ENCODE measurements at places on chromosomes 6 and 20.

GRCh38 chr6:138507977-138508675, 8.8 kb upstream of the NHSL1 start:
- DNase-seq: no peak

DNA sequence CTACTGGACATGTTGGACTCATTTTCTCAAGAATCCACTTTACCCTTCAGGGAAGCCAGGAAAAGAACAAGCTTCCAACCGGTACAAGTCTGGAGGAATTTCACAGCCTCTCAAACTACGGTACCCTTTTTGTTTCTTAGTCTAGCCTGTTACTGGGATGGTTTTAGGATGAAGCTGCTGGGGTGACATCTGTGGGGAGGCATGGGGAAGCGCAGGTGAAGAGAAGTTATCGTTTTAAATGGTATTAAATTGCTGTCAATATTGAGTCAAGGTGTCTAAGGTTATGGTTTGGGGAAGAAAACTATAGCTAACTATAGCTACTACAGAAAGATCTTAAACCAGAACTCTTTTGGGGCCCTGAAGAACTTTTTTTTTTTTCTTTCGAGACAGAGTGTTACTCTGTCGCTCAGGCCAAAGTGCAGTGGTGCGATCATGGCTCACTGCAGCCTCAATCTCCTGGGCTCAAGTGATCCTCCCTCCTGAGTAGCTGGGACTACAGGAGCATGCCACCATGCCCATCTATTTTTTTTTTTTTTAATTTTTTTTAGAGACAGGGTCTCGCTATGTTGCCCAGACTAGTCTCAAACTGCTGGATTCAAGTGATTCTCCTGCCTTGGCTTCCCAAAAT, 128.7 kb downstream of the RIN2 start:
- DNase-seq: no peak

- no peak for DNase-seq
These were observed 122.8 kb downstream of the INSM1 start for GRCh38 chr20:20490673-20491072.

GRCh38 chr6:111683749-111684267, 78.1 kb upstream of the TRAF3IP2 start:
- DNase-seq: no peak

DNA sequence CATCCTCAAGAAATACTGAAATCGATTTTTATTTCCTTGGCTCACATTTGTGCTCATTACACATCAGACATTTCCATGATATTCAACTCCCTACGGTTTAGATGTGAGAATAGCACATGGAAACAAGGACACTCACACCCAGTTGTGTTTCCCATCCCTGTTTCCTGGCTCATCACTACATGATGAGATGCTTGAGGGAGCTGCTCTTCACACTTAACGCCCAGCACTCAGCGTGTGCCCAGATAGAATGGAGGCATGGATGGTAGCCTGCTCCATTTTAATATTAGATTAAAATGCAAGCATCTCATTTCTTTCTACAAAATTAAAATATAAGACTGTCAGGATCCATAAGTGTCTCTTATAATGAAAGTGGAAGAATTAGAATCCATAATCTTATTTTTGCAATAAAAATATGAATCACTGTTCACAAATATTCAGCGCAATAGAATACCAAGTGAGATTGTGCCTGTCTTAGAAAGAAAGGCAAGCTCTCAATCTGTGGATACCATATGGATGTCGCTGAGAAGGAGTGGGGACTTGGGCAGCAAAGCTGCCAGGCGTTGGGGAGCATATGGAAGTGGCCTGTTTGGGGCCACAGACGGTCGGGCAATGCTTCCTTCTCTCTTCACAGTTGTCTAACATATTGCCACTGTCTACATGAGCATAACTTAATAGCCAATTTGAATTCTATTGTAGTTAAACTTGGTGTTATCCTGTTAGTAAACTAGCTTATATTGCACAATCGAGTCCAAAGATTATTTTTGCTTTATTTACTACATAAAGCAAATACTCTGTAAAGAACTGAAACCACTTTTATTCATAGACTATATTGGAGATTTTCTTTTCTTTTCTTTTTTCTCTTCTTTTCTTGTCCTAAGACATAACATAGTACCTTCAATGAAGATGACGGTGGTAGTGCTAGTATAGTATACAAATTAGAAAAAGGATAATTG, 206.8 kb upstream of the QKI start:
- no peak for DNase-seq

DNA sequence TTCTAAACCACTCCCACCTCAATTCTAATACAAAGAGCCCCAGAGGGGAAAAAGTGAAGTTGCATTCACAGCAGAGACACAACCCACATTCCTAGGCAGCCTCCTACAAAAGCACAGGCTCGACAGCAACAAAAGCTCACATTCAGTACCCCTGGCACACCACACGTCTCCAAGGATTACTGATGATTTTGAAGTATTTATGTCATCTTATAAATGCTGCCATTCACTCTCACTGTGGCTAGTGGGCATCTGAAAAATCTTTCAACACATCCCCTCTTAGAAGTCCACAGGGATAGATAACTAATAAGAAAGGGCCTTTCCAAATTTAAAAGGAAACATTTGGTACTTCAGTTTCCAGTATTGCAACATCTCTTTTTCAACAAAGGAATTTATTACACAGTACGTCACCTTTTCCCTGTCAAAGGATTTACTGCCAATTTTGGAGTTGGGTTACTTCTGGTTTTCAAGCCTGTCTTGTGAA, 146.7 kb downstream of the TASP1 start:
- no peak for DNase-seq

GRCh38 chr6:41411961-41412360, 76.6 kb downstream of the NCR2 start:
- DNase-seq: no peak

DNA sequence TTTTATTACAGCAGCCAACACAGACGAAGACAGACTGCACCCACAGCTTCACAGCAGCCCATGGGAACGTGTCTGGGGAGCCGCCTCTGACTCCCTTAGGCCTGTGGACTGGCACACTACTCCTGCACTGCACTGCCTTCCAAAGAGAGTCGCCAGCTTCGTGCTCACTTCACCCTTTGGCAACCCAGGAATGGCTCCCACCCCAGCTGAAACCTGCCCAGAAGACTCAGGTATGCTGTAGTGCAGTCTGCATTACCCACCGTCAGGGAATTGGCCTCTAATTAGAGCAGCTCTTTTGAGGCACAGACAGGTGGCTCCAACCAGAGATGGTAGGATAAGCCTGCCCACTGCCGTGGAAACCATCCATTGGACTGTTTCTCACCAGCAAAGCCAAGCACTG, 39.9 kb upstream of the FRMD1 start:
- no peak for DNase-seq

DNA sequence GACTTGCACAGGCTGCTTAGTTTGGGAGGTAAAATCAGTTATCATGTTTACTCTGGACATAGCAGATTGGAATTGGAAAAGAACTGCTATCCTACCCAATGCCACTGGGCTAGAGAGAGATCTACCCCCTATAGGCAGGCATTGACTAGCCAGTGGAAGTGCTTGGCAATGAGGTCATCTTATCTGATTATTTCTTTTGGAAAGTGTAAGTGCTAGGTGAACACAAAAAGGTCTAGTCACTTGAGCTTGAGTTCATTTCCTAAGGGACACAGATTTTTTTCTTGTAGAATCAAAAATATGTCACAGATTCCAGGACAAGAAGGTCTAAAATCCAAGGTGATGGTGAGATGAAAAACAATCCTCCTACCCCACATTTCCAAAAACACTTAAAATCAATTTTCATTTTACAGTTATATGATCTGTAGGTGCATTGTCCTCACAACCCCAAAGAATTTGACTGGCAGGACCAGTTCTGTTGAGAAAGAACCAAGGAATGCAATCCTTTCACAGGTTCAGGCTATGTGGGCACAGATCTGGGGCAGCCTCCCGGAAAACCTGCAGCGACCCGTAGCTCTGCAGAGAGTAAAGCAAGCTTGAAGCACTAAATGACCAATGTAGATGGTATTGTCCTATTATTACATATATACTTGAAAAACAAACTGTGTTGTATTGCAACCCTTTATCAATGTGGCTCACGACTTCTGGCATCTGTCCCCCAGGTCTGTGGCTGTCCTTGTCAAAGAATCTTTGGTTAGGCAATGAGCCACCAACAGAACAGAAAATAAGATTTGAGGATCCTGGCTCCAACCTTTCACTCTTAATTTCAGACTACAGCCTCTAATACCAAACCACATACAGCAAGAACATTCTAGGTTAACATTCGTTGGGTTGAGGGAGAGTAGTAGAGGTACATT, 67.3 kb upstream of the ADTRP start:
- DNase-seq: no peak

GRCh38 chr20:49747707-49748524, 34.2 kb upstream of the B4GALT5 start:
- no peak for DNase-seq

- DNase-seq: no peak
These were observed 199.3 kb upstream of the SHLD1 start for GRCh38 chr20:5550733-5551529.

DNA sequence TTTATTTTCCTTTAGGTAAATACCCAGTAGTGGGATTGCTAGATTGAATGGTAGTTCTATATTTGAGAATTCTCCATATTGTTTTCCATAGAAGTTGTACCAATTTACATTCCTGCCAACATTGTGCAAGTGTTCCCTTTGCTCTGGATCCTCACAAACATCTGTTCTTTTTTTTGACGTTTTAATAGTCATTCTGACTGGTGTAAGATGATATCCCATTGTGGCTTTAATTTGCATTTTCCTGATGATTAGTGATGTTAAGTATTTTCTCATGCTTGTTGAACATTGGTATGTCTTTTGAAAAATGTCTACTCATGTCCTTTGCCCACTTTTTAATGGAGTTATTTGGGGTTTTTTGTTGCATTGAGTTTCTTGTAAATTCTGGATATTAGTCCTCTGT, 85.6 kb downstream of the UBE3D start:
- no peak for DNase-seq

DNA sequence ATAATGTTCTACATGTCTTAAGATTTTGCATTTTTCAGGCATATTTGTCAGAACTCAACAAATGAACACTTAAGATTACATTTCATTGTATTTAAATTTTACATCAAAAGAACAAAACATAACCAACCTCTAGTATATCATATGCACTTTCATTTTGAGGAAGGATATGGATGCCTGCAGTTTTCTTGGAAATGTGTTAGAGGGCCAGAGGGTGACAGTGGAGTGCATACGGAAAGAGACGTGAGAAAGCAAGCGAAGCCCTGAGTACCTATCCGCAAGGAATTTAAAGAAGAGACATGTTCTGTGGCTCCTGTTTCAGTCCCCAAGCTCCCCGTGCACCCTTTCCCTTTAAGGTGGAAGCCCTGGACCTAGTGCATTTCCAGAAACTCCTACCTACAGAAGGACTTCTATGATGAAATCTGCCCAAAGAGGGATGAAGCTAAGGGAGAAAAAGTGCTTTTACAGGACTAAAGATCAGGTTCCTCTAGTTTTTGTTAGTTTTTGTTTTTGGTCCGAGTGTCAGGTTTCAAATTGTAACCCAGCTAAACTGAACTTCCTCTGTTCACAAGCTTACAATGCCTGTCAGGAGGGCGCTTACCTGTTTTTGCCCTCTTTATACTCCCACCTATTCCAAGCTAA, 38.8 kb downstream of the EZR start:
- DNase-seq: no peak

- DNase-seq: no peak
These were observed 1.5 kb downstream of the PPIL1 start for GRCh38 chr6:36873115-36873514.

GRCh38 chr6:17808609-17809008, 101.9 kb upstream of the NUP153 start:
- no peak for DNase-seq
